ENCODE measurements at places on chromosomes 5 and 9.

DNA sequence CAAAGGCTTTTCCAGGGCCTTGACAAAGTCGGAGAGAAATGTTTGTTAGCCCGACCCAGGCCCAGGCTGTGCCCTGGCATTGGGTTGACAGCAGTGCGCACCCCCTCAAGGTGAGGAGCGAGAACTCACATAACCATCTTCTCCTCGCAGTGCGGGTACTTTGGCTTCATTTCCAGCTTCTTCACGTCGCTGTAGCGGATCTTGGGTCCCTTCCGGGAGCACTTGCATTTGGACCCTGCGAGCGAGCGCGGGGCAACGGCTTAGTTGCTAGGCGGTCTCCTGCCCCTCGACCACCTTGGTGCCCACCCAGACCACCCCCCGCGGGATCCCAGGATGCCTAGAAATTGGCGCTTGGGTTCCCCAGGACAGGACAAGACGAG lies 496 bp downstream of the CXCL14 start:
- no peak for DNase-seq

DNA sequence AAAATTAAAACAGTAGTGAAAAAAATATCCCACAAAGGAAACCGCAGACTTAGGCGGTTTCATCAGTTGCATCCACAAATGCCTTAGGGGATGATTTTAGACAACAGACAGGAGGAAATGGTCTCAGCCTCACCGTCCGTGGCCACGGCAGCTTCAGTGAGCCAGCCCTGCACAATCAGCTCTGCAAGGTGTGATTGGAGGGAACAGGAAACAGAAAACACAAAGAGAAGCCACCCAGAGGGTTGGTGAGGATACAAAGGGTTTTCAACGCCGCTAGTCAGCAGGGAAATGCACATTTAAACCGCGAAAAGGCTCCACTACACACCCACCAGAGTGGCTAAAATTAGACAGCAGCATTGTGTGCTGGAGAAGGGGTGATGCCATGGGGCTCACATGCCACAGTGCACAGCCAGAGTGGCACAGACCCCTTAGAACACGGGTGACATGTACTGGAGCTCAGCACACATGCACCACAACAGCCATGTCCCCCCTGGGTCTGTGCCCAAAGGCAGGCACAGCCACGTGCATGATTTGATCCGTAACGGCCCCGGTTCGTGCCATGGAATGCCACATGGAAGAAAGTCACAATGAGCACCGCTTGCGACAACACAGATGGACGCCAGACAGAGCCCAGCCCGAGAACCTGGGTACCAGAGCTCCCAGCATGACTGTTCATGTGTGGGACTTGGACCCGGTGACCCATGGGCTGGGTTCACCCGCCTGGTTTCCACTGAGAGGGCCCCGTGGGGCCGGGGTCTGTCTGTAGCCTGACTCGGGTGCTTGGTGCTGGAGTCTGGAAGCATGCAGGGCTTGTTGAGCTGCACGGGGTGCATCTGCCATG lies 18.3 kb upstream of the TERT start:
- no peak for DNase-seq

DNA sequence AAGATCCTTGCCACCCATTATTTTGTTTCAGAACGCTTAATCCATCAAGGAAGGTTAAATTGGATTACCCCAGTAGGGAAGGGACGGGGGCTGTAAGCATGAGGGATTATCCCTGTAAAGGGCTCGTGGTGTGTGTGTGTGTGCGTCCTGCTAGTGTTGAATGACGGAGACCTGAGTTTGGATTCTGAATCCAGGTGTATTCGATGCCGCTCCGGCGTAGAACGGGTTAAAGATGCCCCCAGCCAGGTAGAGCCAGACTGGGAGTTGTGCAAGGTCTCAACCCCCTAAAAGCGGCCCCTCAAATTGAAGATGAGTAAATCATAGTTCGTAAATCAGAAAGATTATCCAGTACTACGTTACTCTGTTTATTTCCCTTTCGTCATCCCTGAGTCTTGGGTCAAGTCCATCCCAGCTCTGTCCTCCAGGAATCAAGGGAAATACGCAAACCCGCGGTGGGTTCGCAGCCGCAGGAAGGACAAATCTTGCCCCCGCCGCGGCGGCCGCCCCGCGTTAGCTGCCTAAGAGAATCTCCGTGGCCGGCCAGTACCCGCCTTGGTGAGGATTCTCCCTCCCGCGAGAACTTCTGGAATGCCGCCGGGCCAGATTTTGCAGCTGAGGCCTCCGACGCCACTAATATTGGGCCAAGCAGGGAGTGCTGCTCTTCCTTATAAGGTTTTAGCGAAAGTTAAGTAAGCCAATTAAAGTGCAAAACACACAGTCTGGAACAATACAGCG lies 586 bp upstream of the MTAP start:
- peak; percentile 88 for DNase-seq

DNA sequence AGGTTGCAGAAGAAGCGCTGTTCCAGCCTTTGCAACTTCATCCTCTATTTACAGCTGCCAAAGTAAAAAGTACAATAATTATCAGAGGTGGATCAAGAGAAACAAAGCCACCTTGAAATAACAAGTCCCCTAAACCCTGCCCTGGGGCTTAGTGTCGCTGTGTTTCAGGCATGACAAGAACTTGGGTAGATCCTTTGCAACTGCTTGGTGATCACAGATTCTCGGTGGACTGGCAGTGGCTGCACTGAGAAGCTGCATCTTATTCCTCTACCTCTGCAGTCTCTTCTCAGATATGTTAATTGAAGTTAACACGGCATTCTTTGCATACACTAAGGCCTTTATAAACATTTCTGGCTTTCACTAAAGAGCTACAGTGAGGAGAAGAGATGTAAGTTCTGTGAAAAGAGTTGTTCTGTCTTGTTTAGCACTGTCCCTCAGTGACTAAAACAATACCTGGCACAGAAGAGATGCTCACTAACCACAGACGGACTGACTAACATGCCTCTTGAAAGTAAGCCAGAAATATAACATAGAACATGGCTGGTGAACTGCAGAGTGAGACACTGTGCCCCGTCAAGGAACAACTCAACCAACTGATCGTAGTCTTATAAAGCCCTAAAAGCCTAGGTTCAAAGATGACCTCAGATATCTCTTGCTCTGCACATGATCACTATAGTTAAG lies 144.2 kb downstream of the MLLT3 start:
- no peak for DNase-seq

GRCh38 chr5:146151970-146152369 lies 30.5 kb downstream of the LARS1 start:
- no peak for DNase-seq

DNA sequence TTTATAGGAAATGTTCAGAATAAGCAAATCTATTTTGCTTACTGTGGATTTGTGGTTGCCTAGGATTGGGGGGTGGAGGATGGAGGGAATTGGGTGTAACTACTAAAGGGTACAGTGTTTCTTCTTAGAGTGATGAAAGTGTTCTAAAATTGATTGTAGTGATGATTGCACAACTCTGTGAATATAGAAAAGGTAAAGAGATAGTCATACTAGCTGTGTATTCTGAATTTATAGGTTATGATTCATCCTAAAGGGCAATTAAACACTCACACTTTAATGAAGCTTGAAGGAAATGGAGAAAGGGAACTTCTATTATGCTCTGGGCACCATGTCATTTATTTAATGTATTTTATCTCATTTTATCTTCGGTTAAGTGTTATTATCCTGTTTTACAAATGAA lies 9.9 kb downstream of the TXNDC8 start:
- DNase-seq, result no peak
